ENCODE measurements at places on chromosomes 1 and 21. TPM values are rescaled to one million over a fixed set of nuclear protein-coding genes. Genes with fewer than 3 reads are reported as not detected.

GRCh38 chr1:161190962-161191521, 7.8 kb downstream of the ADAMTS4 start:
- no peak for DNase-seq

DNA sequence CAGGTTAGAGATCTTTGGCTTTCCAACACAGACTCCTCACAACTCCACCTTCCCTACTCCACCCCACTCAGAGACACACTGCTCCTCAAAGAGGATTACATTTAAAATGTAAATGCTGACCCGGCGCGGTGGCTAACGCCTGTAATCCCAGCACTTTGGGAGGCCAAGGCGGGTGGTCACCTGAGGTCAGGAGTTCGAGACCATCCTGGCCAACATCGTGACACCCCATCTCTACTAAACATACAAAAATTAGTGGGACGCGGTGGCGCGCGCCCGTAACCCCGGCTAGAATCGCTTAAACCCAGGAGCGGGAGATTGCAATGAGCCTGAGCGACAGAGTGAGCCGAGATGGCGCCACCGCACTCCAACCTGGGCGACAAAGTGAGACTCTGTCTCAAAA, 1.8 kb upstream of the ANP32E start:
- no peak for DNase-seq

GRCh38 chr1:228350831-228351781, 55.5 kb downstream of the TRIM11 start:
- no peak for DNase-seq

CDK18 gene
- 28.0 TPM for total RNA-seq

Data from body of pancreas (tissue), 4 donors.